ENCODE measurements at places on chromosomes 4 and X.

GRCh38 chrX:39577206-39577984, 520.4 kb downstream of the BCOR start:
- no peak for DNase-seq

DNA sequence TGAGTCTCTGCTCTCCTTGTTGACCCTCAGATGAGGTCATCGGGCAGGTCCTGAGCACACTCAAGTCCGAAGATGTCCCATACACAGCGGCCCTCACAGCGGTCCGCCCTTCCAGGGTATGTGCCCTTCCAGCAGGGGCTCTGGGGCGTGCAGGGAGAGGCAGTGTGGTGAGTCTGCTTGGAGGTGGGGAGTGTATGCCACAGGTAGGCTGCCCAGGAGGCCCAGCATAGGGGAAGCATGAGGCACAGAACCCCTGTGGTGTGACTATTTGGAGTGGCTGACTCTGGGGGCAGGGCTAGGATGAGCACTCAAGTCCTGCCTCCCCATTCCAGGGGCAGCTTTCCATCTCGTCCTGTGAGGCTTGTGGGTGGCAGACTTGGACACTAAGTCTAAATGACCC, 3.3 kb upstream of the GDI1 start:
- DNase-seq = no peak

GRCh38 chr4:48699475-48699874, 80.6 kb downstream of the FRYL start:
- DNase-seq = no peak

- no peak for DNase-seq
These were observed 90.4 kb downstream of the ZC4H2 start for GRCh38 chrX:64885850-64886249.

DNA sequence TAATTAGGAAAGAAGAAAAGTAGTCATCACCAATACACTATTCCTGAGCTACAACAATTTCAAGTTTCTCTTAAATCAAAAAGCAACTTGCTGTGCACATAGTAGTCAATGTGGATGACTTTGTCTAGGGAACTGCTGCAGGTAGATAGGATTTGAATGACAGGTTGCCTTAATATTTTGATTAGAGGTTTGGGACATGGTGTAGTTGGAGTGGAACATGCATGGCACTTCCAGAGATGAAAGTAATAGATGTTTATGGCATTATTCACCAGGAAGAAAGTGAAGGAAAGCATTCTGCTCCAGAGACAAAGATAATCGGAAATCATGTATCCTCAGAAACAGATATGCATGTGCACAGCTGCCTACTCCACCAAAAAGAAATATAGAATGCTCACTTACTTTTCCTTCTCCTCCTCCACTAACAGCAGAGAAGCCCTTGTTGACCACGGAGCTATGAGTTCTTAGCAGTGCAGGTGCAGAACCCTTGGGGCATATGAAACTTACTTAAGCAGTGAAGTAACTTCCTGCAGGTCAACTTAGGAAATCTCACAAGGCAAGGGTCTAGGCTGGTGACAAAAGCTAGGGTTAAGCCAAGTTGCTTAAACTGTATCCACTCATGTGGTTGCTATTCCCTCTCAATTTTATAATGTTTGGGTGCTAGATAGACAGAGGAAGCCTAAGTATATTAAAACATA, 390.8 kb downstream of the HNRNPD start:
- no peak for DNase-seq

DNA sequence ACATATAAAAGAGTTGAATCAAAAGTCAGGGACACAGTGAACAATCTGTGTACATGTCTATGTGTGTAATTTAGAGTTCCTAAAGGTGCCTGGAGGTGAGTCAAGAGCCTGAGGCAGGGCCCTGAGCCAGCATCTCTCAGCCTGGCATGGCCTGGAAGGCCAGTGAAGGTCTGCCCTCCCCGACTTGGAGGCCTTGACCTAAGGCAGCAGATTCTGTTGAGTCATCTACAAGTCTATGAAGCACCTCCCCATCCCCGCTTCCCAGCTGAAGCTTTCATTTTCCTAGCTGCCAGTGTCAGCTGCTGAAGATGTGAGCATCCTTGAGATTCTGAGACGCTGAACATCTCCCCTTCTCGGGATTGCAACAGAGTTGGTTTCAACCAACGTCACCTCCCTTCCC, 583.9 kb downstream of the BCOR start:
- no peak for DNase-seq

DNA sequence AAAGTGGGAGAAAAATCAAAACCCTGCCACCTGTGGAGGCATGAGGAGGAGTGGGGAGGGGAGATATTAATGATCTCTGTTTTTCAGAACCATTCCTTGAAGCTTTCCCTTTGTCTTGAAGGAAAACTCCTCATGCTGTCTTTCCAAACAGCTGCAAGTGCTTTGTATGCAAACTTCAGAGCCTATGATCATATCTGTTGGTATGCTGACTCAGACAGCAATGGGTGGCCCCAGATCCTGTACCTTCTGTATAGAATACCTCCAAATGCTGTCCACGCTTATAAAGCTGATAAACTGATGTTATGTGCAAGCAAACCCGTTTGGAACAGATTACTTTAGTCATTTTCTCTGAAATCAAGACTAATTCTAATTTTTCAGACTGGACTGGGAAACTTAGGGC, 31.9 kb downstream of the BMP15 start:
- DNase-seq = no peak

- DNase-seq = no peak
These were observed 705.5 kb downstream of the ARAP2 start for GRCh38 chr4:35538807-35539206.

DNA sequence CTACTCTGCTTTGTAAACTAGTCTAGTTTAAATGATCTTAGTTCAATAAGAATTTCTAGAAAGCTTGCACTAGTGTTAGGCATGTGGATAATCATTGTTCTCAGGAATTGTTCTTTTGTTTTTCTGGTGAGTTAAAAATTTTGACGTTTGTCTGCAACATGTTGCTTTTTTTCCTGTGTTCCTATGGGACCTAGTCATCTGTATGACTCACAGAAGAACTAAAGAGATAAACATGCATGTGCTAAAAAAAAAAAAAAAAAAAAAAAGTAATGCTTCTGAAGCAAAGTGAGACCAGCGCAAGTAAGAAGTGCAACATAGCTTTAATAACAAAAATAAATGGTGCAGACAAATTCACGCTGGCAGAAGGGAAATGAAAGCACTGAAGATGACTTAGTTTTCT, 471.2 kb downstream of the IQCM start:
- no peak for DNase-seq

- DNase-seq = no peak
These were observed 150.7 kb downstream of the PDGFC start for GRCh38 chr4:156820931-156821330.

DNA sequence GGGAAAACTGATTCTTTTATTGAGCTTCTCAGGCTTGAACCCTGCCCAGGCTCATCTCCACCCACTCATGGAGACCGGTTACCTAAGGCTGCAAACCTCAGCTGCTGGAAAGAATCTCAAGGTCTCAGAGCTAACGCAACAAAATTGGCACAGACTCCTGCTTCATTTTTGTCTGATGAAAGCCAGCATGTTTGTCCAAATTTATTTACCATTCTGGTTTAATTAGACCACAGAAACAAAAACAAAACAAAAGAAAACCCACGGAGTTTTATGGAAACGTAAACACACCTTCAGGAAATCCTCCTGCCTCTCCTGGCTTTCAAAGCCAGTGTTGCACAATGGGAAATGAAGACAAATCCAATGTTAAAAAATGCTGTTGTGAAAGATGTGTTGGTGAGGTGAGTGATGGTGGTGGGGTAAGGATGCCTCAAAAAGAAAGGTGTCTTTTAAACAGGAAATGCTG, 56.4 kb upstream of the PDLIM3 start:
- DNase-seq = no peak

DNA sequence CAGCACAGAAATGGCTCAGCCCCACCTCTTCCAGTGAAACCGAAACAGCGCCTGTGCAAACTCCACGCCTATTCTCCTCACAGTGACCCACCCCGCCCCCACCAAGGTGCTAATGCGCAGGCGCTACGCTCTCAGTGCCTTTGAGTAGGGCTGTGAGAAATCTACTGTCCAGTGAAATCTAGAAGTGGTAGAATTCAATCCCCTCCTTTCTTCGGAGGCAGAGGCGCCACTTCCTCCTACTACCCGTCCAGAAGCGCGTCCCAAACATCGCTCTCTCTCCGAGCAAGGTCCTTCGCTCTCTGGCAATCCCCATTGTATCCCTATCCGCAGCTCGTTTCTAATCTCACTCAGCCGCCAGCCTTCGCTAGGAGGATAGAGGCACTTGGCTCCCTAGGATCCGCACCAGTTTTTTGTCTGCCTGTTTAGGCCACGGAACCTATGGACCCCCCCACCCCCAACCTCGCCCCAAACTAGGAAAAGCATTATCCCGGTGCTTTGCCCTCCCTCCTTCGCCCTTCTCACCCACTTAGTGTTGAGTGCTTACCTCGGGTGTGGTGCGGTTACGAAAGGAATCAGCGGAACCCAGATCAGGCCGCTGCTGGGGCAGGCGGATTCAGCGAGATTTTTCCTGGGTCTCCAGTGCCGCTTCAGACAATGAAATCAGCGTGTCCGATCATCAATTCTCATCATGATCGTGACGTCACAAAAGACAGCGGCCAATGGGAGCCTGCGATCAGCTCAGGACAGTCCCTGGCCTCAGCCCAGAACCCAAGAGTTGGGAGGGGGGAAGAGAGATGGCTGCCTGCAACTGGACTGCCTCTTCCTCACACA, at the start of gene HDX:
TSS of gene HDX (minus strand) at position 656 of the 831 bp plus-strand sequence. CDS start 27,056 bp downstream, outside the sequence.
- peak; percentile 81 for DNase-seq

DNA sequence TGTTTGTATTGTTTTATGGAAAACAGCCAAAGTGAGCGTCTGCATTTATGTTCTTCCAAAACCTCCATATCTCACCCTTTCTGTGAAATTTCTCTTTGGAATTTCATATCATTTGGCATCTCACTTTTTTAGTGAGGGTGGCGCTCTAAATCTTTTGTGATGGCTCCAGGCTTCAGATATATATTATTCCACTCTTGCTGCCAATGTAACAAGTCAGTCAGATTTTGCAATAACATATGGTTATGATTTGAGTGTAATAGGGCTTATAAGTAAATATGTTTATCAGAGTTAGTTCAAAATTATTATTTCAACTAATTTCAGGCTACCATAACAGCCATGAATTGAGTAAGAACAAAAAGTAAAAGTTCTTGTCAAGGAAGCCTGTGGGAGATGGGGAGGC, 314.7 kb downstream of the PDGFC start:
- no peak for DNase-seq

- DNase-seq = no peak
These were observed 1316.3 kb downstream of the STIM2 start for GRCh38 chr4:28176942-28177341.

DNA sequence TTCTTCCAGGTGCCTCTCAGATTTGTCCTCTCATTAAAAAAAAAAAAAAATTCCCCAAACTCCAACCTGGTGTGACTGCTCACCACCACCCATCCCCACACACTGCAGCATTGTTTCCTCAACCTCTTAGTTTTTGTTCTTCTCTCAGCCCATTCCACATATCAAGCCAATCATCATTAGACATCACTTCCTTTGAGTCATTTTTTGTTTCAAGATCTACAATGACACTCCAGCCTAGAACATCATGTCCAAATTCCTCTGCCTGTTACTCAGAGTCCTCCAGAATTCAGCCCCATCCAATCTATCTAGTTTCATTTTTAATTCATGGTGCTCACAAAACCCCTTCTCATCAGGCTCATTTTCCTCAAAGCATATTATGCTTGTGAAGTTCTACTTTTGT, 262.5 kb upstream of the TEX13A start:
- DNase-seq = no peak

GRCh38 chr4:55866290-55866907, 13.0 kb downstream of the EXOC1 start:
- no peak for DNase-seq

DNA sequence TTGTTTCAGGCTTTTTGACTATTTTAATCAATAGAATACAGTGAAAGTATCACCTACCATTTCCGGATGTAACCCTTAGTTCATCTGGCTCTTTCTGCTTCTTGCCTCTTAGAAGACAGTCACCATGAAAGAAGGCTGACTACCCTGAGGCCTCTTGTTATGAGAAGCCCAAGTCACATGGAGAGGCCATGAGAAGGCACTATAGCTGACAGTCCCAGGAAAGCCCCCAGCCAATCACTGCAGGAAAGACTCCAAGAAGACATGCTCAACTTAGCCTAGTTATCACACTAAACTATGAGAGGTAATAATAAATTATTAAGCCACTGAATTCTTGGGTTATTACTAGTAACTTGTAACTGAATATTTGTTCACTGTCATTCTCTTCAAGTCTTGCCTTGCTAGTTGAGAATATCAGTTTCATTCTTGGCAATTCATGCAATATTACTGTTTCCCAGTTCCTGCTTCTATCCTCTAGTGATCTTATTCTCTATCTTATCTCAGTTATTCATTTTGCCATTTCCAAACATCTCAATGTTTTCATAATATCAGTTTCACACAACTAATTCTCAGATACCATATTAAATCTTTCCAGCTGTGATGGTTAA, 57.1 kb upstream of the GUCY1A1 start:
- no peak for DNase-seq

DNA sequence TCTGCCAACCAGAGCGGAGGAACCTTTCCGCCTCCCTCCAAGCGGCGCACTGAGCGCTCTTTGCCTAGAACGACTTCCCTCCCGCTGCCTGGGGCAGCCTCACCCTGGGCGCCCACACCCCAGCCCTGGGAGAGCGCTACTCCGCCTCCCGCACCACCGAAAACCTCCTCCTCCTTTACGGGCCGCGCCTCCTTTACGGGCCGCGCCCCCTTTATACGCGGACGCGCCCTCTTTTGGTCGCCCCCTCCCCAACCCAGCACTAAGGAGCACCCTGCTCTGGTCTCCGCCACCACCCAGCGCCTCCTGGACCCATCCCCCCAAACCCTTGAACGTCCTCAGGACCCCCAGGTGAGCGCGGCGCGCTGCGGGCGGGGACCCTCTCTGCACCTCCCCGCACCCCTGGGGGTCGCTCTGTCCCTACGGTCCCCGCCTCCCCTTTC, 586 bp upstream of the NSG1 start:
- DNase-seq = no peak

- no peak for DNase-seq
These were observed 193.7 kb upstream of the SPANXN4 start for GRCh38 chrX:142831961-142832530.

- DNase-seq = no peak
These were observed 69.8 kb downstream of the ANXA3 start for GRCh38 chr4:78621395-78621794.

DNA sequence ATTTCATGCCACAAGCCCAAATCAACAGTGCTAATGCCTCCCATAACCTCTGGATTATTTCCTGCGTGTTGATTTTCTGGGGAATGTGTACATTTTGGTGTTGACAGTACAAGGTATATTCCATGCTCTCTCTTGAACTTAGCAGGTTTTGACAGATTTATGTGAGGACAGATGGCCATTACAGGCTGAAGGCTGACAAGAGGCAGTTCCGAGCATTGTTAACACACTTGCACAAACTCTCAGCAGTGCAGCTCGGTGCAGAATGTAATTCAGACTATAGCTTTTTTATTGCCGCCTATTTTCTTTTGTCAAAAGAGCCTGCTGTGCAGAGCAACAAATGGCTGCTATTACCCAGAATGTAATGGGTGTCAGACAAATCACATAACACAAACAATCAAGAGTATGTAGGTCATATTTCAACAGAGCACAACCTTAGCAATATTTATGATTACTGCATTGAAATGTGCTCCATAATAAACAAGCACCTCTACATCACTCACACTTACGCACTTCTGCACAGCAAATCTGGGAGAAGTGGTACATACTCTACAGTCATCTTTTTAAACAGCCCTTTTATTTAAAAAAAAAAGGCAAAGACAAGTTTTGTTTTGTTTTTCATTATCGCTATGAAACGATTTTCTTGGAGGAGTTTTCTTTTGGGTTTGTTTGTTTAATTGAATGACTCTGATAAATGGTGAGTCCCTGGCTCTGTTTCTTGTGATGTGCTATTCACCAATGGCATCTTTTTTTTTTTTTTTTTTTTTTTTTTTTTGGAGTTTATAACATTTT, 71.6 kb downstream of the PPARGC1A start:
- DNase-seq = no peak

All from caudate nucleus (tissue), 63 donors.